Activated effector memory CD4-positive, alpha-beta T cell treated with Interleukin-2 at 50 U/mL for 16 hours (primary cell): ENCODE measurements at places on chromosomes 1 and 21.

GRCh38 chr1:237858992-237859391, 31.7 kb downstream of the ZP4 start:
- no peak for DNase-seq

- no peak for DNase-seq
Measured at GRCh38 chr1:147115496-147115895, 56.8 kb downstream of the PRKAB2 start.

DNA sequence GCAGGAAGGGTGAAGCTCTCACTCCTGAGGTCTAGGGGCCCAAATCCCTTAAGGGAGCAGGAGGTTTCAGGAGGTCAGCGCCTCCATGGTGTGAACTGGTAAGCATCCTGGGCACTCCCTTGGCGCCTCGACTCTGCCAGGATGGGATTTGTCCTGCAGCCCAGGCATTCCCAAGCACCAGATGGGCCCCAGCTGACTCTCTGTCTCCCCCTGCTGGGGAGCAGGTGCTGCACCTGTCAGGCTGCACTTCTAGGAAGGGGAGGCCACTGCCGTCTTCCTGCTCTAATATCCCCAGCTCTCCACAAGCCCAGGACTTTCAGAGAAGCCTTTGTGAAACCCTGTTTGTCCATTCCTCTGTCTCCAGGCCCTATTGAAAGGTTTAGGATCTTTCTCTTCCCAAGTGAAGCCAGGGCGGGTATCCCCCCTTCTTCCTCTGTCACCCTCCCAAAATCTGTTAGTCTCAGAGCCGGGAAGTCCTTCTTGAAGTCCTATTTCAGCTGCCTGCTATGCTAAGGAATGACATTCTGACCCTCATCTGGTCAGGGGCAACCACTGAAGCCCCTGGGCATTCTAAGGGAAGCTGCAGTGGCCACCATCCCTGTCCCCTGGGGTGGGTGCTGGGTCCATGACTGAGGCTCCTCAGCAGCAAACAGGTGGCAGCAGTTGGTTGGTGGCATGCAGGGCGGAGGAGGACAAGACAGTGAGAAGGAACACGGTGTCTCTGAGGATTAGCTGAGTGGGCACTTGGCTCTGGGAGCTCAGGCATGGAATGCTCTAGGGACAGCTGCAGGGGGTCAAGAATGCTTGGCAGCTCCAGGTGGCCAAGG, 3.2 kb downstream of the MYBPH start:
- DNase-seq: no peak

DNA sequence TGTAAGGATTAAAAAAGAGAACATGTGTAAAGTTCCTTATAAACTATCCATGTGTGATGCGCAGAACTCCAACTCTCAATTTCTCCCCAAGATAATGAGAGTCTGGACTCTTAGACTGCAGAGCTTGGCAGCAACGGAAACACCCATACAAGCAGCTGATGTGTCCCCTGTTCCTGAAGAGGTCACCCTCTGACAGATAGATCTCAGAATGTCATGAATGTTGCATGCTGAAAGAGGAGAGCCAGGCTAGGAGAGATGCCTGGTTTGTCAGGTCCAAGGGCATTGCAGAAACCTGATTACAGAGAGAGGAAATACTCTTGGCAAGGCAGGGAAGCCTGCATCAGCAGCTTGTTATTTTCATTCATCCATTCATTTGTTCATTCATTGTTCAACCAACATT, 24.2 kb downstream of the MTARC1 start:
- no peak for DNase-seq

- DNase-seq: no peak
Measured at GRCh38 chr21:16037421-16037955, 307.7 kb downstream of the USP25 start.
